Daoy (cell line): ENCODE measurements at places on chromosomes 3 and 15. TPM values are rescaled to one million over a fixed set of nuclear protein-coding genes. Genes with fewer than 3 reads are reported as not detected.

NR2E3 gene
- total RNA-seq: not detected in 2 replicates

OPA1 gene
- total RNA-seq: 94.2 and 118 TPM in 2 replicates

- peak; percentile 85 for DNase-seq
These were observed 54.4 kb upstream of the TLE3 start for GRCh38 chr15:70152070-70152480.

GRCh38 chr3:98594628-98595324 lies 1.4 kb upstream of the CPOX start:
- no peak for DNase-seq

GRM7 gene
- not detected in 2 replicates for total RNA-seq

ROPN1 gene
- not detected in 2 replicates for total RNA-seq

GRCh38 chr3:169618894-169619792 lies 44.4 kb downstream of the MECOM start:
- DNase-seq: no peak

ENTPD3 gene
- 4.2 TPM in 1 of 2 replicates, not detected in the other for total RNA-seq

TMEM158 gene
- total RNA-seq: 3.6 and 4.9 TPM in 2 replicates

- no peak for DNase-seq
These were observed 567.6 kb upstream of the ARPP21 start for GRCh38 chr3:35071772-35072171.

- DNase-seq: no peak
These were observed 29.0 kb downstream of the ANP32A start for GRCh38 chr15:68791431-68792283.

GATM gene
- total RNA-seq: 10.6 and 28.1 TPM in 2 replicates

DNA sequence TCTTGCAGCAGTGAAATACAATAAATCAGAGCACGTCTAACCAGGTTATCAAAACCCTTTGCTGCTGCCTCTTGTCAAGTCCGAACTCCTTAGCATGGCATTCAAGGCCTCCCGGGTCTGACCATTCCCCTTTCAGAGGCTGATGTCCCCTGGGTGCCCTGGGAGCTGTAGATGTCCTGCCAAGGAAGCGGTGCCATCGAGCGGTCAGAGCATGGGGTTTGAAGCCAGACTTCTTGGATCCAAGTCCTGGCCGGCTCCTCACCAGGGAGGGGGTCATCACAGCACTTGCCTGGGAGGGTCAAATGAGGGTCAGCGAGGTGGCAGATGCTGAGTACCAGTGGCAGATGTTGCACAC lies 496 bp downstream of the TF start:
- DNase-seq: no peak

DNA sequence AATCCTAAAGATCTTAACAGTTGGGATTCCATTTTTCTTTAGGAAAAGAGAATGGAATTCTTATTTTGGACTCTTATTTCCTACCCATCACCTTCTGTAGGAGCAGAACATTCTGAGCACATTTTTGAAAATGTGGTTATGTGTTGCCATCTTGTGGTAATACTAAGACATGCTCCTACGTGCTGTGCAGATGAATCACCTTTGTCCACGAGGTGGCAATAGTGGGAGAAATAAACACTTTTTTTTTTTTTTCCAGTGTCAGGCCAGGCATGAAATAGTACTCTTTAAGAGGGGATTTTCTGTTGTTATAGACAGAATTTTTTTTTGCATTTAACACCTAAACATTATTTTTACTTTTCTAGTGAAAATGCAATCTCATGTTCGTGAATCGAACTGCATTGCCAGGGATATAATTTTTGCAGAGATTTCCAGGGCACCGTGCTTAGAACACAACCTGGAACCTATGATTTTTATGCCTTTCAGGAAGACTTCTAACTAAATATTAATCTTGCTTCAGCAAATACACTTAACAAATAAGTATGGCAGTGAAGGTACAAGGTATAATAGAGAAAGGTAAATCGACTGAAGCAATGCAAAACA lies 196.6 kb downstream of the GAP43 start:
- DNase-seq: peak; percentile 86

SMCO1 gene
- total RNA-seq: not detected in 2 replicates

GRCh38 chr15:25416693-25417092 lies 22.1 kb downstream of the UBE3A start:
- peak; percentile 32 for DNase-seq

GOLGA6D gene
- not detected in 2 replicates for total RNA-seq

SYNPR gene
- total RNA-seq: not detected in 2 replicates

DNA sequence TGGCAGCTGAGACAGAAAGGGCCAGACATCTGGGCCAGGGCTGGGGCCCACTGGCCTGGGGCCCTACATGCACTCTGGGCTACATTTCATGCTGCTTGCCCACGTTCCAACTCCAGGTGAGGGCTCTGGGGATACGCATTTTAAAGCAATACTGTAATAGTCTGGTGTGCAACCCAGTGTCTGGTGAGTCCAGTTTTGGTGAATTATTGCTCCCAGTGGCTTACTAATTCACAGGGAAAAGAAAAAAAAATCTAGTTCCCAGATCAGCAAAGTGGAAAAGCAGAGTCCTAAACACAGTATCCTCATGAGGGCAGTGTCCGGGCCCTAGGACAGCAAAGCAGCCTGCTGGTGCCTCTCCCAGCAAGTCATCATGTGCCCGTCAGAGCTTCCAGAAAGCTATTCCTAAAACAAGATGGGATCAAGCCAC lies 82.4 kb downstream of the CCNL1 start:
- DNase-seq: no peak

GRCh38 chr3:113771993-113772392 lies 25.2 kb downstream of the ATP6V1A start:
- no peak for DNase-seq

EFCC1 gene
- total RNA-seq: not detected in 2 replicates

GRCh38 chr3:182786564-182787196 lies 6.6 kb upstream of the ATP11B start:
- DNase-seq: no peak

PPIB gene
- 323 and 334 TPM in 2 replicates for total RNA-seq

DNA sequence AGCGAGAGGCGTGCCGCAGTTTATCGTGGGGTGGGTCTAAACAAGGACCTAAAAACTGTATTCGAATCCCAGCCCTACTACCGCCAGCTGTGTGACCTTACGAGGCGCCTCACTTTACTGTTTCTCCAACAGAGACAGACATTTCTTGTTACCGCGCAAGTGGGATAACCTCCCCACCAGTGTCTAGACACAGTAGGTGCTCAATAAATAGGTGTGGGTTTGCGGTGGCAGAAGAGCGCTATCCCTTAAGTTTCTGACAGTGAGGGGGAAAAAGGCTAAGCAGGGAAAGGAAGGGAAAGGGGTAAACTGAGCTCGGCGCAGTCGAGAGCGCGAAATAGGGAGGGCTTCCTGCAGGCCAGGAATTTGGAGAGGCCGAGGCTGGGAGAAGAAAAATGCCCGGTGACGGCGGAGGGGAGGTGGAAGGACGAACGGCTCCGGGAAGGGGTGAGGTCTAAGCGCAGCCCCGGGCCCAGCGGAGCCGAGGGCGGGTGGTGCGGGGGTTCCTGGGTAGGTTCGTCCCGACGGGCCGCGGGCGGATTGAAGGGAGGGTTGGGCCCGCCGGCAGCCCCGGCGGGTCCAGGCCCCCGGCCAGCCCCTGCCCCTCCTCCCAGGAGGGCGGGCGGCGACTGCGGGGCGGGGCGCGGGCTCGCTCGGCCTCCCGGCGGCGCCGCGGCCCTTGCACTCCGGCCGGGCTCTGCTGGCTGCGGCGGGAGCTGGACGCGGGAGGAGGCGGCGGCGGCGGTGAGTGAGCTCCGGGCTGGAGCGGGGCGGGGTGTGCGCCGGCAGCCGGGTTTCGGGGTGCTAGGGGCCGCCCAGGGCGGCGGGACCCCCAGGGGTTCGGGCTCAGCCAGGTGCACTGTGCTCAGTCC lies at the start of gene CGNL1:
Gene CGNL1 (plus strand): TSS at position 679 of the 869 bp plus-strand sequence. CDS start 61,495 bp downstream, outside the sequence.
- DNase-seq: peak; percentile 35

DNA sequence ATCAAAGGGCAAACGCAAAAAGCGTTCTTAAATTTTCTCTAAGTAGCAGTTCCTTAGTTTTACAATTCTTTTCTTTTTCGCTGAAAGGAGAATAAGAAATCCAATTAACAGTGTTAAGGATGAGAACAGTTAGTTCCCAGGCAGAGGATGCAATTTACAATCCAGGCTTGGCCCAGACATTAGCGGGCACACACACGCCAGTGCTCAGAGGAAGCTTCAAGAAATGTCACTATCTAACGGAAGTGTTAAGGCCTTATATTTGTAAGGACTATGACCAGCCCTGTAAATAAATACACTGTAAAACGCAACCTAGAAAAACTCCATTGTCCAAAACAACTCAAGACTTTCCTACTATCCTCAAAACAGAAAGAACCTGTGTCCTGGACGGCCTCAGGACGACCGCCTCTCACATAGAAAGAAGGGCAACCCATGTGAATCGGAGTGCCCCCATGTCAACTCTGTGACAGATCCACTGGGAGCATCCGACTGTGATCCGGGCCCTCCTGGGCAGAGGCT lies 1.3 kb downstream of the ACAP2 start:
- no peak for DNase-seq

GRCh38 chr15:62758126-62758951 lies 284.2 kb upstream of the TPM1 start:
- DNase-seq: peak; percentile 84

- DNase-seq: no peak
These were observed 121.5 kb downstream of the PLCL2 start for GRCh38 chr3:17006132-17006852.

FOXL2NB gene
- total RNA-seq: 4.1 and 7.2 TPM in 2 replicates

DNA sequence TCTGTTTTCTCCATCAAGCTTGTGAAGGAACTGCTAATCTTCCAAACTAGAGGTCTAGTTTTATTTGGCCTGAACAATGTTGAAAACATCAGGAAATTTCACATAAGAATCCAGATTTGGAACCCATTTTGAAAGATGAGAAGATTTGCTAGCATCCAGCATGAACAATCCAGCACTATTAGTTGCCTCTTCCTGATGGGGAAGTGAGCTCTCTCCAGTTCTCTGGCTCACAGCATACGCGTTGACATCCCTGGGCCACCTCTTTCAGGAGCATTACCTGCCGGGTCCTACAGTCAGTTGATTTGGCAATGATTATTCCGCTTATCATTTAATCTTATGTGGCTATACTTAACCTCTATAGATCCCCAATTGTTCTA lies 10.9 kb downstream of the GPR87 start:
- peak; percentile 62 for DNase-seq

DNA sequence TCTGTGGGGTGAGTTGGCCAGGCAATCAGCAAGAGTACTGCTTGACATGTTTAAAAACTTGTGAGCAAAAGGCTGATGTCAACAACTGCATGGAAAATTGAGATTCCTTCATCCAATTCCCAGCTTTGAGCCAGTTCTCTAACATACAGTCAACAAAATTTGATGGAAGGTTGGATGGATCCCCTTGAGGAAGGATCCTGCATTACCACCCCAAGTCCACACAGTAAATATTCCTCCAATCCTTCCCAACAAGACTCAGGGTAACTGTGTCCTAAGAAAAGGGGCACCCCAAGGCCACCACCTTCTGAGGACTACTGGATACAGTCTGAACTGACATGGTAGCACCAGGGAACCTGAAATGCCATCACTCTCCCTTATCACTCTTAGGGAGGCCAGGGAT lies 15.1 kb downstream of the GLB1 start:
- no peak for DNase-seq

ABHD2 gene
- total RNA-seq: 27.1 and 31.7 TPM in 2 replicates

DNA sequence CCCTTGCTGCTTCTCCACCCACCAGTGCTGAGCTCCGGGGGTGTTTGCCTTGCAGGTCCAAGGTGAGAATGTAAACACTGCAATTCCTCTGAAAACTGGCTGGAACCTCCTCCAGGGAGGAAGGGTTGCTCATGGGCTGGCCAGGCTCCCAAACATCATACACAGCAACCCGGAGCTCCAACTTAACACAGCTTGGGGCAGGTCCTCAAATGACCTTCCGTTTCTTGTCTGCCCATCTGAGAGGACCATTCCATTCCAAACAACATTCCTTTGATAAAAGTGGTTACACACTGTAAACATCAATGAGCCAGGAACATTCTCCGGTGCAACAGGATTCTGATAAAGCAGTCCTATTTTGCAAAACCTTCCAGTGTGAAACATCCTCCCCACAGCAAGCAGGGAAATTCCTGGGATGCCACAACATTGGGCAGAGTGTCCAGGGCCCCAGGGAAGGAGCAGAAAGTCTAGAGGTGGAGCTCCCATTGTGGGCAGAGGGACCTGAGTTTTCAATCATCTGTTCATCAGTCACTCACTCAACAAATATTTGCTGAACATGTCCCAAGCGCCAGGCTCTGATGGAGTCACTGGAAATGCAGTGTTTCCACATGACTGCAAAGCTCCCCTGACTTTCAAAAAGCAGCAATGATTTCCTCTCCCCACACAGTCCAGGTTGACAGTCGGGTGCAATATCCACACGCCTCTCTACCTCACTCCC lies 7.3 kb upstream of the HEG1 start:
- DNase-seq: peak; percentile 90

DNA sequence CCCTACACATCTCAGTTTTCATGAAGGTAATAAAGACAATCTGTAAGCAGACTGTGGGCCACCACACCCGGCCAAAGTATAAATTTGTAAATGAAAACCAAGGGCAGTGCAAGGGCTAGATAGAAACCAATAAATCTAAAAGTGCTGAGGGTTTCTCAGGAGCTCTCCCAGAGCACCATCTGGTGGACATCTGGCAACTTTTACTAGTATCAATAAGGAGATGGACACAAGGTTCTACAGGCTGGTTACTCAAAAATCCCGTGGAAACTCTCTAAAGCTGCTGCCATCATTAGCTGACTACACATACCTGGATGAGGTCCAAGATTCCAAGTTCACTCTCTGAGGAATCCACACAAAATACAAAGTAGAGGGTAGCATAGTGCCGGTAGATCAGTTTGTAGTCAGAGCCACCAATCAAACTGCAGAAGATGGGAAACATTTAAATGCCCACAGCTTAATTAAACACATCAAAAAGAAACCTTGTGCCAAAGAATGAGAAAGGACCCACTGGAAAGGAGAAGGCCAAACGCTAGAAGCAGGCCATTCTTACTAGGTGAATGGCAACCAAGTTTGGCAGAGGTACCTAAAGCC lies 5.5 kb downstream of the AP3S2 start:
- peak; percentile 18 for DNase-seq

DNA sequence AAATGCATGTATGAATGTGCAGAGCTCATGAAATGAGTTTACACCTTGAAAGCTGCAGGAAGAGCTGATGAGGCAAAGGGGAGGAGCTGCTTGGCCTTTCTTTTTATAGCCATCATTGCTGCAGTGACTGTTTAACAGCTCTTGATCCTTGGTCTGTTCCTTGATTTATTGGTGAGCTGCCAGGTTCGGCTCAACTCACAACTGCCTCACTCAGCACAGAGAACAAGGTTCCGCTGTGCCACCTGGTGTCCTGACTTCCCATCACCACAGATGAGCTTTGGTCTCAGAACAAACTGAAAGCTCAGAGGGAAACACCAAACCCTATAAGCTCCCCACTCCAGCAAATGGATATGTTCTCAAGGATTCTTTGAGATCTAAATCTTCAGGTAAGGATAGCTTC lies 626.1 kb downstream of the MAGI1 start:
- no peak for DNase-seq

HCLS1 gene
- 0.68 and 1.3 TPM in 2 replicates for total RNA-seq

- no peak for DNase-seq
These were observed 4.2 kb downstream of the LMAN1L start for GRCh38 chr15:74816624-74817369.

DNA sequence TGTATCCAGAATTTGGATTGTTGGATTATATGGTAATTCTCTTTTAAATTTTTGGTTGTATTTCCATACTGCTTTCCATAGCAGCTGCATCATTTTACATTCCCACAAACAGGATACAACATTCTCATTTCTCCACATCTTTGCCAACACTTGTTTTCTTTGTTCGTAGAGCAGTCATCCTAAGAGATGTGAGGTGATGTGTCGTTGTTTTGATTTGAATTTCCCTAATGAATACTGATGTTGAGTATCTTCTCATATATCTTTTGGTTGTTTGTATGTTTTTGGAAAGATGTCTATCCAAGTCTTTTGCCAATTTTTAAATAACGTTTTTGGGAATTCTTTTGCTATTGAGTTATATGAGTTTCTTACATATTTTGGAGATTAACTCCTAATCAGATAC lies 93.6 kb downstream of the GMNC start:
- no peak for DNase-seq

DZIP1L gene
- 8.2 and 9.7 TPM in 2 replicates for total RNA-seq

EPHA3 gene
- not detected in 2 replicates for total RNA-seq
